ENCODE measurements at places on chromosomes 3 and 15.

- DNase-seq, result no peak
Observed at GRCh38 chr3:71726146-71726545, 944 bp upstream of the EIF4E3 start.

DNA sequence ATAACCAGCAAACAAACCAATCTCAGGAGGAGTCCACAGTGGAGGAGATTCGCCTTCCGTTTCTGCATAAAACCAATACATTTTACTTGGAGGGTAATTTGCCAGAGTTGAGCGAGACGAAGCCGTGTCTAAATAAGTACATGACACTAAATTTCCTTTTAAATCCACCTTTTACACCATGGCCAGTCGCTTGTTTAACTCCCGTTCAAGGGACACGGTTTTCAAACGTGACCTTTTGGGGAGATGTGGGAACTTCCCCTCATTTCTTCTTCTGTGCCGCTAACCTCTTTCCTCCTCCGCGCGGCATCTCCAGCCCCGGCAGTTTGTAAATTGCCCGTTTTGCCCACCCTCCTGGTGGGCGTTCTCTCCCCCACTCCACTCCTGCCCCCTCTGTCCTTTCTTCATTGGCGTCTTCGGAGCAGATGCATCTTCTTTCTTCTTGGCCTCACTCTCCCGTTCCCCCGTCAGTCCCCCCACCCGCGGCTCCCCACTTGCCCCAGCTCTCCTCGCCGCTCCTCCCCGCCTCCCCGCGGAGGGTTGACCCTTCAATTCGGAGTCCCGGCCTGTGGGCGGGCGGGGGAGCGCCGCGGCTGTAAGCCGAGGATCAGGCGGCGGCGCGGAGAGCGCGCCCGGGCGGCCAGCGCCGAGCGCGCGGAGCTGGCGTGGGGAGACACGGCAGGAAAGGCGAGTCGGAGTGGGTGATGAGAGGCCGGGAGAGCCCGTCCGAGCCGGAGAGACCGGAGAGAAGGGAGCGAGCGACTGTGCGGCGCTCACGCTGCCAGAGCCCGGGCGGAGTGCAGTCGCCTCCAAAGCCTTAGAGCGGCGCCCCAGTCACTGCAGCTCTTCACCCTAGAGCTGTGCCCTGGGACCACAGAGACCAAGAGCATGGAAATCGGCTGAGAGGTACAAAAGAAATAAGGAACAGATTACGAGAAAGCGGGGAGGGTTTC lies at the start of gene NLGN1:
Gene NLGN1 (plus strand): TSS at position 584 of the 950 bp plus-strand sequence.
- DNase-seq, result no peak

GRCh38 chr3:129663930-129664646 lies 57.6 kb upstream of the PLXND1 start:
- DNase-seq, result no peak

DNA sequence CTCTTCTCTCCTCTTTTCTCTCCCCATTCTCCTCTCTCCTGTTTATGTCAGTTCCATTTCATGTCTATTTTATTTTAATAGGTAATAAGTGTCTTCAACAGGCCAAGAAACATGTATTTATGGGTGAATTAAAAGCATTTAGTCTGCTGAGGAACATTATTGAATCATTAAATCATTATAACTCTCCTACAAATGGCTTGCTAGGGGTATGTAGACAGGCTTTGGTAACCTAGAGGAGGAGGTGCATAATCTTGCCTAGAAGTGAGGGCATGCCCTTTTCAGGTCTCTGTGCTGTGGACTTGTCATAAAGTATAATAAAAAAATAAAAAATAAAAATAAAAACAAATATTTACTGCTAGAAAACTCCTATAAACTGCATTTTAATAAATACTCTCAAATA lies 88.9 kb upstream of the SNTN start:
- no peak for DNase-seq

GRCh38 chr15:62071711-62072308 lies 5.0 kb downstream of the C2CD4A start:
- no peak for DNase-seq

DNA sequence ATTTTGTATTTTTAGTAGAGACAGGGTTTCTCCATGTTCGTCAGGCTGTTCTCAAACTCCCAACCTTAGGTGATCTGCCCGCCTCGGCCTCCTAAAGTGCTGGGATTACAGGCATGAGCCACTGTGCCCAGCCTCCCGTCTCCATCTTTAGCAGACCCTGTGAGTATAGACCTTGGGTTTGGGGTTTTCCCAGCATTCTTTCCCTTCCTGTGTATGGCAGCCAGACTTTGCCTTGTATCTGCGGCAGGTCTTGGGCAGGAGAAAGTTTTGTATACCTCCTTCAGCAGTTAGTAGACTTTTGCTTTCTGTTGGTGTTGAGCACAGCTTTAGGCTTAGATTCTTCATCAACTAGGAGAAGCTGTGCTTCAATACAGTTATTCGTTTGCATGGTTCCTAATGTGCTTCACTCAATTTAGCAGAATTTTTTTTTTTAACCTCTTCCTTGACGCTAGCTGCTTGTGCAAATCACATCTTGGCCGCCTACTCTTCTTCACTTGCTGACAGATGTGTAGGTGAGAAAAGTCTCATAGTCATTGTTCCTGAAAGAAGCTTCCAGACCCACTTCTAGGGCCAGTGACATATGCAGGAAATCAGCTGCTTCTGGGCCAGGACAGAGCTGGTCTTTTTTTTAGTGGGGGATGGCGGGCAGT lies 38.4 kb downstream of the MAP2K1 start:
- DNase-seq, result no peak

DNA sequence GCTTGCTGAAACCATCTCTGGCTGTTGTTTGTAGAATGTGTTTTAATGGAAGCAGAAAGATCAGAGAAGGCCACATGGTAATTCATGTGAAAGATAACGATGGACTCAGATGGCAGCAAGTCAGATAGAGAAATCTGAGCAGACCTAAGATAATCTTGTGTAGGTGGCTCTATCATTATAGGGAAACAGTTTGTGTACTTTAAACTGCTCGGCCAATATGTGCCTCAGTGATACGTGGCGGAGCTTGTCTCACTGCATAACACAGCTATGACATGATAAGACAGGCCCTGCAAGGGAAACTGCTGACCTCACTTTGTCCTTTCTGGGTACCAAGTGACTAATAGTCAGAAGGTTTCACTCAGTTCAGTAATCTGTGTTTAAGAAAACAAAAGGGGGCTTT lies 51.0 kb downstream of the MME start:
- no peak for DNase-seq

- no peak for DNase-seq
Observed at GRCh38 chr3:15260531-15260930, 54.5 kb downstream of the CAPN7 start.

GRCh38 chr3:188673646-188674186 lies 498.1 kb upstream of the TPRG1 start:
- no peak for DNase-seq

- no peak for DNase-seq
Observed at GRCh38 chr3:58084166-58084565, 75.9 kb downstream of the FLNB start.

DNA sequence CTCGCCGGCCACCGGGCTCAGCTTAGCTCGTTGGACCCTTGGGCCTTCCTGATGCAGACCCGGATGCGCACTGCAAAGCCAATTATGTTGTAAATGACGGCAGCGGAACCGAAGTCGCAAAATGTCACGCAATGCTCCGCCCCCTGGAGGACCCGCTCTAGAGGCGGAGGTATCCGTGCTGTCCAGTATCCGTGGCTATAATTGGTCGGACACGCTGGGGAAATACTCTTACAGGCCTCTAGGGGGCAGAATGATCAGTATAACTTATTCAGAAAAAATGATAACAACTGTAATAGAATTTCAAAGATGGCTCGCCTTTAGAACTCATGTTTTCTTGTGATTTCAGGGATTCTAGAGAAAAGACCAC lies at the start of gene PRR23B:
Gene PRR23B (minus strand): TSS at position 59 of the 367 bp plus-strand sequence. CDS start 265 bp downstream, outside the sequence.
- no peak for DNase-seq

- DNase-seq, result no peak
Observed at GRCh38 chr3:125591116-125591760, 4.1 kb downstream of the OSBPL11 start.

GRCh38 chr3:52533623-52534280 lies at the start of gene NT5DC2:
Gene NT5DC2, minus strand, starts transcription at chr3:52533857. Its CDS starts 120 bp downstream, at chr3:52533737.
- peak; percentile 49 for DNase-seq

GRCh38 chr3:152973575-152973974 lies 138.6 kb downstream of the P2RY1 start:
- DNase-seq, result no peak

- DNase-seq, result no peak
Observed at GRCh38 chr15:93179072-93179471, 90.1 kb upstream of the RGMA start.

- no peak for DNase-seq
Observed at GRCh38 chr3:133387341-133387740, 12.5 kb upstream of the BFSP2 start.

Data from stimulated activated CD4-positive, alpha-beta T cell treated with anti-CD3 and anti-CD28 coated beads, Interleukin-4, amount 100 ng/mL, for 48 hours (primary cell).